ENCODE measurements at places on chromosomes 7 and 10. TPM values are rescaled to one million over a fixed set of nuclear protein-coding genes. Genes with fewer than 3 reads are reported as not detected.

DNA sequence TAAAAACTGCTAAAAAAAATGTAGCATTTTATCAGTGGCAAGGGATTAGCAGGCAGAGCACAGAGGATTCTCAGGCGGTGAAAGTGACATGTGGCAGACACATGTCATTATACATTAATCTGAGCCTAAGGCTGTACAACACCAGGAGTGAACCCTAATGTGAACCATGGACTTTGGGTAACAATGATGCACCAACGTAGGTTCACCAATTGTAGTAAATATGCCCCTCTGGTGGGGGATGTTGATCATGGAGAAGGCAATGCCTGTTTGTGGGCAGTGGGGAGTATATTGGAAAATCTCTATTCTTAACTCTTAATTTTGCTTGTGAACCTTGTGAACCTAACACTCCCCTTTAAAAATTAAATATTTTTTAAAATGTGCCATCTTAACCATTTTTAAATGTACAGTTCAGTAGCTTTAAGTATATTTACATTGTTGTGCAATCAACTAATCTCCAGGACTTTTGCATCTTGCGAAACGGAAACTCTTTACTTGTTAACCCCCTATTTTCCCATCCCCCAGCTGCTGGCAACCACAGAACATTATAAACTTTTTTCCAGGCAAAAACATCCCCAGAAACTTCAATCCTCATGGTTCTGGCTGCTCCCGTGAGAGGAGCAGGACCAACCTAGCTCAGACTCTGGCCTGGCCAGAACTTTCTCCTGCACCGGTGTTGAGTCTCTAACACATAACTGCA is 29.9 kb downstream of the LRRC20 start:
- H3K27ac ChIP-seq: peak overlapping the region; percentile 32
- H3K36me3 ChIP-seq: no peaks in the 10 kb centered on the region
- H3K4me1 ChIP-seq: peaks cover 16% of the 10 kb centered on the region
- no peaks in the 10 kb centered on the region for H3K27me3 ChIP-seq
- DNase-seq: peak; percentile 82

DNA sequence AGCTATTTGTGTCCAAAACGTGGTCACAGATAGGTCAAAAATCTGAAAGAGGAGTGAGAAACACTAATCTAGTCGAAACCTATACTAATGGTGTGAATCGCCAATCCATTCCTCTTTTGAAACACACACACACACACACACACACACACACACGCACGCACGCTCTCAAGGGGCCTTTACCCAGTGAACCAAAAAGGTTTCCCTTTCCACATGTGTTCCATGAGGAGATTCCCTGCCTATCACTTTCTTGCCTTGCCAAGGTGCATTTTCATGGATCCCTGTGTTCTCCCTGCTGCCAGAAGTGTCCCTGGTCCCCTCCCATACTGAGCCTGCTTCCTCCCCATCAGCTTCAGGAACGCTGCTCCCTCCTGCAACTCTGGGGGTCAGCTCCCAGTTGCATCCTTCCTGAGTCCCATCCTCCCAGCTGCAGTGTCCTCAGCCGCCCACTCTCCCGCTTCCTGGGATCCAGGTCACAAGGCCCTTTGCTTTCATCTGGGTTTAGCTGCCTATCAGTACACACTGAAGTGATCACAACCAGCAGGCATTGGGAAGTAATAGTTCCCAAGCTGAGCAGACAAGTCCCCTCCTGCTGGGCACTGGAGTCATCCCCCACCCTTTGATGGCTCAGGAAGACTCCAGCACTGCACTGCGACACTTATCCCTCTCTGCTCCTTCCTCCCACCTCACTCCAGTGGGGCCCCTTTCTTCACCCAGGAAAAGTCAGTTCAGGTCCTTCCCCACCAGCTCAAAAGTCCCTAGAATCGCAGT is 49.2 kb upstream of the KCNMA1 start:
- H3K4me3 ChIP-seq: no peak overlapping the region
- DNase-seq: no peak
- H3K4me1 ChIP-seq: no peaks in the 10 kb centered on the region
- H3K36me3 ChIP-seq: peaks cover 10% of the 10 kb centered on the region
- H3K27ac ChIP-seq: no peak overlapping the region

- no peaks in the 10 kb centered on the region for H3K27me3 ChIP-seq
- peak; percentile 47 for DNase-seq
- H3K4me1 ChIP-seq: no peaks in the 10 kb centered on the region
Observed at GRCh38 chr7:128841921-128842673, 11.9 kb downstream of the FLNC start.

DNA sequence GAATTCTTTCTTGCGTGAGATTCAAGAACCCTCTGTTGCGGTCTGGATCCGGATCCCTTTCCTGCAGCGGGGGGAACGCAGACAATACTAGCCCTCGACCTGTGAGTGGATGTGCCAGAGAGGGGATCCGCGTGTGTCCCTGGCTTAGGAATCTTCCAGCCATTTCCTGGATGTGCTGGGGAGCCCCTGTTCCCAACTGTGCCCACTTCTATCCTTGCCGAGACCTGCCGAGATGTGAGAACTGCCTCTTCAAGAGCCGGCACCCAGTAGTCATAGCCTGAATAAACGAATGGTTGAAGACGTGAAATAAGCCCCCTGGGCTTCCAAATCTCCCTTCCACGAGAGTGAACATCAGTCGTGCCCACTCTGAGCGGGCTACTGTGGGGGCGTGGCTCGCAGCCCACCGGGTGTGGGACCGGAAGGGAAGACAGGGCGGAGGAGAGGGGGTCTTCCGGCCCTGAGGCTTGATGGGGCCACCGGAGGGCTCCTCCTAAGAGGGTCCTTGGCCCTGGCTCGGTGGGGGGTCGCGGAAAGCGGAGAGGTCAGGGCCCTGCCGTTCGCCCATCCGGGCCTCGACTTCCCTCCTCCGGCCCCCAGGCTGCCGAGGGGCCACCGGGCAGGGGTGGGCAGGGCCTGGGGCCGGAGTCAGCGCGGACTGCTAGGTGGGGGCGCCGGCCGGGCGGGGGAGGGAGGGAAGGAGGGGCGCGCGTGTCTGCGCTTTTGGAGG is 1.3 kb upstream of the CCDC136 start:
- H3K27me3 ChIP-seq: peaks cover 28% of the 10 kb centered on the region
- H3K27ac ChIP-seq: no peak overlapping the region
- H3K36me3 ChIP-seq: no peaks in the 10 kb centered on the region
- DNase-seq: no peak
- peak overlapping the region; percentile 75 for H3K4me3 ChIP-seq

GRCh38 chr10:110817614-110818013 is 54.1 kb upstream of the PDCD4 start:
- no peak overlapping the region for H3K4me3 ChIP-seq
- peaks cover 4% of the 10 kb centered on the region for H3K4me1 ChIP-seq
- no peak for DNase-seq
- H3K27me3 ChIP-seq: no peaks in the 10 kb centered on the region

GRCh38 chr10:1650542-1651269 is 86.6 kb downstream of the ADARB2 start:
- no peak for DNase-seq
- peaks cover 9% of the 10 kb centered on the region for H3K36me3 ChIP-seq
- H3K4me3 ChIP-seq: no peak overlapping the region
- H3K27me3 ChIP-seq: no peaks in the 10 kb centered on the region

EPO gene
- not detected for total RNA-seq

TUBAL3 gene
- total RNA-seq: 0.22 TPM
